ENCODE measurements at places on chromosomes 6 and 20. TPM values are rescaled to one million over a fixed set of nuclear protein-coding genes. Genes with fewer than 3 reads are reported as not detected.

HRH3 gene
- 0.13 TPM for total RNA-seq

BPI gene
- total RNA-seq: 0.94 TPM

DNA sequence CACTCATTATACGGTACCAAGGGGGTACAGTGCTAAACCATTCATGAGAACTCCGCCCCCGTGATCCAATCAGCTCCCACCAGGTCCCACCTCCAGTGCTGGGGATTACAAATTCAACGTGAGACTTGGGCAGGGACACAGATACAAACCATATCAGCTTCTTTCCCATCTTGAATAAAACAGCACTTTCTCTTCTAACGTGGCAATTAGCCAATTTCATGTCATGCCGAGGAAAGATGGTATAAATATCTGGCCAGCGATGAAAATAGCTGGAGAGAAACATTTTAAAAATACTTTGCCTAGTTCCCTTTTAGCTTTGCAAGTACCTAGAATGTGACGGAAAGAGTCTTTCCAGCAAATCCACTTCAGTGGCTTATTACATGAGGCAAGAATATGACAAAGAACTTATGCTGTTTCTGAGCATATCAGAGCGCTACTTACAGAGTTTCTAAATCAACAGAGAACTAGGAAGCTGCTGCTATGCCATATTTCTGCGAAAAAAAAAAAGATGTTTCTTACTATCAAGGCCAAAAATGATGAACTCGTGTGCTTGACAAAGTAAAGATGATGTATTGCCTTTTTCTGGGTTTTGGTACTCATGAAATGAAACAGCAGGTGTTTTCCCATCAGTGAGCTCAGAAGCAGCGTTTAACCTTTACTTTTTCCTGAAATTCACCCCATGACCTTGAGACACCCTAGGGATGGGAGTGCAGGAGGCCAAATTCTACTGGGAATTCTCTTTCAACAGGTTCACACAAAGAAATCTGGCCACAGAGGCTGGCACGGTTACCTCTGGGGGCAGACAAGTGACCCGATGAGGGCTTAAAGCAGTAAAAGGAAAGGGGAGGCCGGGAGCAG, 37.9 kb downstream of the AGPAT4 start:
- no peak for ATAC-seq

GRCh38 chr20:14333721-14334120, 3.7 kb downstream of the FLRT3 start:
- no peak for ATAC-seq

GRCh38 chr20:50904067-50904570, 27.1 kb downstream of the ADNP start:
- ATAC-seq: no peak

DNA sequence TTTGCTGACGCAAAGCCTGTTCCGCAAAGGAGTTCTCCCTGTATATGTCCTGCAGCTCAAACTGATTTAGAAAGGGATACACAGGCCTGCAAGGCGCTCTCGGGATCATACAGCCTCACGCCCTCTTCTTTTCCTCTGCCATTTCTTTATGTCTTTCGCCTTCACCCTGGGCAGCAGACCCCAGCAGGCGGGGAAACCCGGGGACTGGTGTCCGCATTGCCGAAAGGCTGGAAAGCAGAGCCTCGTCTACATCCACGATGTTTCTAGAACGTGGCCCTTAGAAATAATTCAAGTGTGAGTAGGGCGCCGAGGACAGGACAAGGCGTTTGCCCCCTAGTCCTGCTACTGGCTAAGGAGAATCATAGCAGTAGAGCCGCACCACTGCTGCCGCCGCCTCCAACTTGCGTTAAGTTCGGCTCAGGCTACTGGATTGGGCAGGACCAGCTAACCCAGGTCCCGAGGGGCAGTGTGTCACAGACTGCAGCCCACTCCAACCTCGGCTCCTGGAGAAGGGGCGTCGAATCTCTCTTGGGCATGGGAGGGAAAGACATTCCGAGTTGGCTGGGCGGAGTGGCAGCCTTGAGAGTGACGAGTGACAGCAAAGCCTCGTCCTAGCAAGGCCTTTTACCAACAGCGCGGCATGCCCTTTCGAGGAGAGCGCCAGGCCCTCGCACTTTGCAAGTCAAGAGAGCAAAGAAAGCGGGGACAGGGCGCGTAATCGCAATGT, 2.6 kb upstream of the TBX18 start:
- no peak for ATAC-seq

DNA sequence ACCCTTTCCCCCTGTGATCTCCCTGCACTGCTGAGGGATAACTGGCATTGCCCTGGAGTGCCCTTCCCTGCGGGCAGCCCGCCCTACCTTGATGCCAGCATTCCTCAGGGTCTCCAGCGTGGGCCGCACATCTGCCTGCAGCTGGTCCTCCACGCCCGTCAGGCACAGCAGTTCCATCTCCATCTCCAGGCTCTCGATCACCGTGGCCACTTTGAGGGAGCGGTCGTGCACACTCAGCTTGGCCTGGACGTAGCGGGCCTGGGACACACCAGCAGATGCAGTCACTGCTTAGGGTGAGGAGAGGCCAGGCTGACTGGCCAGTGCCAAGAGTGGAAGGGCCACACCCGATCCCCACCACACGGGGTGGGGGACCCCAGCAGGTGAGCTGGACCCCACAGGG, 82.6 kb upstream of the NFATC2 start:
- ATAC-seq: no peak

DNA sequence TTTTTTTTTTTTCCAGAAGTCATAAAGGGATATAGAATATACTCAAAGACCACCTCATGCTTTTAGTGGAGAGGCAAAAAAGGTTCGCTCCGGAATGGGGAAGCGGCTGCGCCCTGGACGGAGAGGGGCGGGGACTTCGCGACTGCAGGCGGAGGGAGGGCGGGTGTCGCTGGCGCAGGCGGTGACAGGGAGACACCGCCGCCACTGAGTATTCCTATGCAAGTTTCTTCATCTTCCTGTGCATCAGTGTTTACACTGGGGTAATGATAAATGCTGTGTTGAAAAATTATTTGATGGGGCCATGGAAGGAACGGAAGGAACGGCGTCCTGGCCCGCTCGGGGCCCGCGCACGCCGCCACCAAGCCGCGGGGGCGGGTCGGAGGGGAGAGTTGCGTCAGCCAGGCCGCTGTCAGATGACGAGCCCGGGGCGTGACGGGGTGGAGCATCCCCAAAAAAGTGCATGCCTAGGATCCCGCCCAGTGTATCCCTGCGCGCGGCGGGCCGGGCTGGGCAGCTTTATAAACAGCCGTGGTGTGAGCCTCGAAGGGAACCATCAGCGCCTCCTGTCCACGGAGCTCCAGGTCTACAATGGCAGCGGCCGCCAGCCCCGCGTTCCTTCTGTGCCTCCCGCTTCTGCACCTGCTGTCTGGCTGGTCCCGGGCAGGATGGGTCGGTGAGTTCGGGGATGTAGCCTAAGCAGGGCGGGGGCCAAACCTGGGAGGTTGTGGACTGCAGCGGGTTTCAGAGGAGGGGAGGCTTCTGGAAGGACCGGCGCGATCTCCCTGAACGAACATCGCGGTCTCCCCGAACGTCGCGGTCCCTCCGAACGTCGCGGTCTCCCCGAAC, at the start of gene ULBP1:
Gene ULBP1 (plus strand): TSS at position 482 of the 846 bp plus-strand sequence. CDS start 107 bp downstream, at position 589.
- ATAC-seq: peak; percentile 85

GRCh38 chr20:21322921-21323331, 19.8 kb downstream of the XRN2 start:
- peak; percentile 17 for ATAC-seq

Data from motor neuron (in vitro differentiated cells).